ENCODE measurements at places on chromosomes 3 and 15.

DNA sequence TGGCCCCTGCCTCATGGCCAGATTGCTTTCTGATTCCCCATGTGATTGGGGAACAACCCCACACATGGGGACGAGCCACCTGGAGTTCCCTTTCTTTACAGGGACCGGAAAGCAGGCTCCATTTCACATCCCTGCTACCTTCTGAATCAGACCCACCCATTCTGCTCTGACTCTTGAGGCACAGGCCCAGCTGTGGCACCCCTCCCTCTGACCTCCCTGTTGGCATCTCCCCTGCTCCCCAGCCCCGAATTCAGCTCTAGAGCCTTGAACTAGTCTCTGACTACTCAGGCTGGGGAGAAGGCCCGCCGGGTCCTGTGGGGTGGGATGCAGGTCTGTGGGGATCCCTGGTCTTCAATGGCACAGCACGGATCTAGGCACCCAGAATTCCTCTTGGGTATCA is 12.1 kb downstream of the FAM3D start:
- DNase-seq, result no peak

- peak; percentile 97 for DNase-seq
Observed at GRCh38 chr3:128879125-128879969, at the start of gene ACAD9. Gene ACAD9 (plus strand): TSS chr3:128879620. CDS start chr3:128879692, 72 bp downstream.

- no peak for DNase-seq
Observed at GRCh38 chr3:132283916-132284405, 33.2 kb upstream of the ACP3 start.

- DNase-seq, result no peak
Observed at GRCh38 chr15:90400005-90400758, 12.1 kb downstream of the IQGAP1 start.

GRCh38 chr3:14884665-14885064 is 62.7 kb upstream of the NR2C2 start:
- DNase-seq, result no peak

GRCh38 chr15:96599268-96599667 is 268.8 kb downstream of the NR2F2 start:
- no peak for DNase-seq

DNA sequence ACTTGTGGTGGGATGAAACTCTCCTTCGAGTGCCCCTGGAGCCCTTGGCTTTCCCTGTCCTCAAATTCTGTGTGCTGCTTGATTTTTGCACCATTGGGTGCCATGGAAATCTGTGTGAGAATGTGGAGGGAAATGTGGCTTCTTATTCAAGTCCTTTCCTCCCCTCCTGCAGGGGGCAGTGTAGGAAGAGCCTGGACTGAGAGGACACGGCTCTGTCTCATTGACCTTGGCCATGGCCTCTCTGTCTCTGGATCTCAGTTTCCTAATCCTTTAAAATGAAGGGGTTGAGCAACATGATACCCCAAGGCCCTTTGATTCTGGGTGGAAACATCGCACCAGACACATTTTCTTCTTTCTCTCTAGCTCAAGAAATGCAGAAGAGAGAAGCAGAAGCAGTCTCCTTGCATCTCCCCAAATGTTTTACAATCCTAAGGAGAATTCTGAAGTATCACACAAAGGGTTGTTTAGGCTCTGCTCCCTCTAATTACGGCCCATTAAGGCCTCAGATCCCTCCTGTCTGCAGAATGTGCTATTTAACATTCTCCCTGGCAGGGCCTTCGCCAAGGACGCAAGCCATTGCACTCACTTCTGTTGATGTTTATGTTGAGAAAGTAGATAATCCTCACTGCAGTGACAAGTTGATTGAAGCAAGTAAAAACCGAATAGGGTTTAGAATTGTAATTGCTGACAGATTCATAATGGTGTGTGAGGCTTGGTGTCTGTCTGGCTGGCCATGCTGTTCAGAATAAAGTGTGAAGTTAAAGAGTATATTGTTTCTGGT is 169.1 kb downstream of the TPRG1 start:
- no peak for DNase-seq

DNA sequence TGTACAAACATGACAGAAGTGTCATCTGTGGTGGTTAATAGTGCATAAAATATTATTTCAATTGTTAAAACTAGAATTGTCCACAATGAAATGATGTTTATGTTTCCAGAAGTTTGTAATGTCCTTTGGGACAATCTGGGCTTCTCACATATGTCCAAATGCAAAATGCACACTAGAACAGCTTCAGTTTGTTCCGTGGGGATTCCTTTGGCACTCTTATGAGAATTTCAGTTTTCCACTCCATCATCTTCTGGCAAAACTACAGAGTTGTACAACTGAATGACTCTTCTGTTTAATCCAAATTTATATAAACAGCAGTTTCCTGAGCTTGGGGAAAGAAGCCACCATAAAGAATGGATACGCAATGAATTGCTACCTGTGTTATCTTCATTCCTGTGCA is 2.0 kb upstream of the OR5H6 start:
- no peak for DNase-seq

- no peak for DNase-seq
Observed at GRCh38 chr3:115792206-115792955, 169.1 kb downstream of the GAP43 start.

DNA sequence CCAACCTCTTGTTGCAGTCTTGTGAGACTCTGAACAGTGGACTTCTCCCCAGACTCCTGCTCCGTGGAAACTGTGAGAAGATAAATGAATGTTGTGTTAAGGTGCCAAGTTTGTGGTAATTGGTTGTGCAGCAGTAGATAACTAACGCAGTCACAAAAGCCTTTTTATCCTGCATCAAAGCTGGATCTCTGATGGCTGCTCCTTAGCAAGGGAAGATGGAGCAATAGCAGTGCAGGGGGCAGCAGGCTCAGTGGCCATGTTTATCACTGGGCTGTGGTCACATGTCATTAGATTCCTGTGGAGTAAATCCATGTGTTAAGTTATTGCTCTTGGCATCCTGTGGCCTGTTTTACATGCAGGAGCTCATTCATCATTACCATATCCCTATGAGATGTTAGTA is 13.5 kb downstream of the CMTM7 start:
- DNase-seq, result no peak

- no peak for DNase-seq
Observed at GRCh38 chr3:119409844-119410243, 53.6 kb downstream of the TMEM39A start.

- DNase-seq, result no peak
Observed at GRCh38 chr3:126360714-126361060, 3.5 kb upstream of the KLF15 start.

DNA sequence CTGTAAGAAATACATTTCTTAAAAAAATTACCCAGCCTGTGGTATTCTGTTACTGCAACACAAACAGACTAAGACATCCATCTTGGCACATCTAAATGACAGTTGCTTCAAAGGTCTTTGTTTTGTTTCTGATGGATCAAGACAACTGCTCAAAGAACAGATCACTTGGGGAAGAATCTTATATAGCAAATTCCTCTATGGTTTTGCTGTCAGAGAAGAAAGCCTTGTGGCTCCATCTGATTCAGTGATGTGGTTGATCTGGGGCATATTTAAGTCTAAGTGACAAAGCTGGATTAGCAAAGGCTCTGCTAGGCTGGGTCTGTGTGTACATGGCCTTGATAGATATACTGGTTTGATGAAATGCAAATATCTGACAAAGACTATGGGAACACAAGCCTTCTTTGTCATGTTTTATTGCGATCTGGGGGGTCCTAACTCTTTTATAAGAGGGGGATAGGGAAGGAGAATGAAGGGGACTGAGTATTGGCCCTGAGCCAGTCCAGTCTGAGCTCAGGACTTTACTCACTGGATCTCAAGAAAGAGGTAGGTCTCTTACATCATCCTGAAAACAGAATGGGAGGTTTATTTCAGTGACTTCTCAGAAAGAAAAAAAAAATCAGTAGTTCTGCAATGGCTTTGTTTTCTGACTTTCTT is 14.3 kb upstream of the LIMD1 start:
- DNase-seq, result no peak

DNA sequence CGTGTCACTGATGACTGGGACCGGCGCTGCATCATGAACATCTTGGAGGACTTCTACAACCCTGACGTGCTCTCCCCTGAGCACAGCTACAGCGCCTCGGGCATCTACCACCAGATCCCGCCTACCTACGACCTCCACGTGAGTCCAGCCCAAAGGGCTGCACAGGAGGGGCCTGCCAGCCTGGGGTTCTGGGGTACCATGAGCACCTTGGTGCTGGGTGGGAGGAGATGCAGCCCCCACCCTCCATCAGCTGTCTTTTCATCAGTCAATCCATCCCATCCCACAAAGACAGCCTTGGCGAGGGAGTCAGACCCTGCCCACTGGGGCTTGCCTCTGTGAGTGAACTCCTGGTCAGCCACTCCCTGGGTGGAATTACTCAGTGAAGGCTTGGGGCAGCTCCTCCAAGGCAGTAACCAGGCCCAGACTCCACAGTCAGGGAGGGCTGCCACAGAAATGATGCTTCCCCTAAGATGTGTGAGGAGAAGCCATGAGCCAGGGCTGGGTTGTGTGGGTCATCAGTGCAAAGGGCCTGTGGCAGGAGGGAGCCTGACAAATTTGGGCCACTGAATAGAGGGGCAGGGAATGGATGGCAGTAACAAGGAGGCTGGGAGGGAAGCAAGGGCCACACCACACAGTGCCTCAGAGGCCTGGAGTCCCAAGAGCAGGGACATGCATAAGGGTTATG is 47.9 kb downstream of the SEMA3G start:
- DNase-seq, result no peak

GRCh38 chr15:62765916-62766315 is 276.6 kb upstream of the TPM1 start:
- DNase-seq, result no peak

DNA sequence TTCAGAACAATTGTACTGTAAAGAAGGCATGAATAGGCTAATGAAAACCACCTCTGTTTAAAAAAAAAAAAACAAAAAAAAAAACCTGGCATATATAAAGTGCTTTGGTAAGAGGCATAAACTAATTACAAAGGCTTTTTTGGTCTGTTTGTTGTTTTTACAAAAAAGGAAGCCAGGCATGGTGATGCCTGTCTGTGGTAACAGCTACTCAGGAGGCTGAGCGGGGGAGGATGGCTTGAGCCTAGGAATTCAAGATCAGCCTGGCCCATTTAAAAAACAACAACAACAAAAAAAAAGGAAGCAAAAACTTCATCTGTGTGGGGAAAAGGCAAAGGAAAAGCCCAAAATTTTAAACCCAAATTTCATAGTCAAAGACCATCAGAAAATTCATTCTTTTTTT is 47.0 kb downstream of the OSBPL10 start:
- DNase-seq, result no peak

DNA sequence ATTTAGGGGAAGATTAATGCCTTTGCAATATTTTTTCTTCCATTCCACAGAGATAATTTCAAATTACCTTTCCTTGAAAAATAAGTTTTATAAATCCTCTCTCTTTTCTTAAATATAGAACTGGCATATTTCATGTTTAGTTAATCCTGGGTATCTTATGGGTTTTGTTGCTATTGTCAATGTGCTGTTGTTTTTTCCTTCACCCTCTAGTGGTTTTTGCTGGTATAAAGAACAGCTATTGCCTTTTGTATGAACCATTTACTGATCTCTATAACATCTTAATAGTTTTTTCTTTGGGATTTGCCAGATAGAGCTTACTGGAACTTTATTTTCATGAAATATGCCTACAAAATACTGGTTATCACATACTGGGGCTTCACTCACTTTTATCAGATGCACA is 359.6 kb upstream of the DPPA4 start:
- DNase-seq, result no peak

GRCh38 chr3:98691897-98692296 is 71.2 kb upstream of the ST3GAL6 start:
- DNase-seq, result no peak

All from stimulated activated naive B cell treated with anti-CD40 and anti-IgM and Interleukin-4, amounts not matched to agents 10 μg/mL and 1 μg/mL and 100 μg/mL, for 72 hours (primary cell).